Activated effector memory CD4-positive, alpha-beta T cell treated with Interleukin-2 at 50 U/mL for 16 hours (primary cell): ENCODE measurements at places on chromosomes 6 and 20.

- DNase-seq = no peak
Measured at GRCh38 chr6:84411060-84411629, 183.7 kb upstream of the CEP162 start.

GRCh38 chr20:3633913-3634478 is 29.2 kb downstream of the GFRA4 start:
- DNase-seq = no peak

DNA sequence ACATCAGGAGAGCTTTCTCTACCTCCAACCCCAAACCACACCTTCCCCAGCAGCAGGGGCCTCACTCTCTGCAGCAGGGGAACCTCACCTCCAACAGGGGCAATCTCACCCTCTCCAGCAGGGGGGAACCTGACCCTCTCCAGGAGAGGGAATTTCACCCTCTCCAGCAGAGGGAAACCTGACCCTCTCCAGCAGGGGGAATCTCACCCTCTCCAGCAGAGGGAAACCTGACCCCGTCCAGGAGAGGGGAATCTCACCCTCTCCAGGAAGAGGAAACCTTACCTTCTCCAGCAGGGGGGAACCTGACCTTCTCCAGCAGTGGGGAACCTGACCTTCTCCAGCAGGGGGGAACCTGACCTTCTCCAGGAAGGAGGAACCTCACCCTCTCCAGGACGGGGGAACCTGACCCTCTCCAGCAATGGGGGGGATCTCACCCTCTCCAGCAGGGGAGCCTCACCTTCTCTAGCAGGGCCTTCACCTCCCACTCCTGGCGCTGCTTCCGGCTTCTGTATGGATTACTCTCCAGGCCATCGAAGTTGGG is 3.1 kb downstream of the B3GALT4 start:
- no peak for DNase-seq

DNA sequence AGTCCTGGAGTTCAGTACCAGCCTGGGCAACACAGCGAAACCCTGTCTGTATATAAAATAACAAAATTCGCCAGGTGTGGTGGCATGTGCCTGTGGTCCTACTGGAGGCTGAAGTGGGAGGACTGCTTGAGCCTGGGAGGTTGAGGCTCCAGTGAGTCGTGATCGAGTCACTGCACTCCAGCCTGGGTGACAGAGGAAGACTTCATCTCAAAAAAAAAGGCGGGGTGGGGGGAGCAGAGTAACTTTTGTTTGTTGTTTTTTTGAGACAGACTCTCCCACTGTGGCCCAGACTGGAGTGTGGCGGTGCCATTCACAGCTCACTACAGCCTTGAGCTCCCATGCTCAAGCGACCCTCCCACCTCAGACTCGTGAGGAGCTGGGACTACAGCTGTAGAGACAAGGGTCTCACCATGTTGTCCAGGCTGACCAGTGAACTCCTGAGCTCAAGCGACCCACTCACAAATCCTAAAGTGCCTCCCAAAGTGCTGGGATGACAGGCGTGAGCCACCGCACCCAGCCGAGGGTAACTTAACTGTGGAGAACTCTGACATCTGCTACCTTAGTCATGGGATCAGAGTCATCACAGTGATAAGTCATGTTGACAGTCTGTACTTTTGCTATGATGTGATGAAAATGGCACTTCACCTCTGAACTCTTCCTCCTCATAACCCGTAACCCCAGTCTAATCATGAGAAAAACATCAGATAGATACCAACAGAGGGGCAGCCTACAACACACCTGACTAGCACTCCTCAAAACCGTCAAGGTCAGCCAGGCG is 16.5 kb downstream of the PEDS1 start:
- no peak for DNase-seq

GRCh38 chr6:138004430-138005287 is 102.6 kb downstream of the PERP start:
- DNase-seq = no peak

DNA sequence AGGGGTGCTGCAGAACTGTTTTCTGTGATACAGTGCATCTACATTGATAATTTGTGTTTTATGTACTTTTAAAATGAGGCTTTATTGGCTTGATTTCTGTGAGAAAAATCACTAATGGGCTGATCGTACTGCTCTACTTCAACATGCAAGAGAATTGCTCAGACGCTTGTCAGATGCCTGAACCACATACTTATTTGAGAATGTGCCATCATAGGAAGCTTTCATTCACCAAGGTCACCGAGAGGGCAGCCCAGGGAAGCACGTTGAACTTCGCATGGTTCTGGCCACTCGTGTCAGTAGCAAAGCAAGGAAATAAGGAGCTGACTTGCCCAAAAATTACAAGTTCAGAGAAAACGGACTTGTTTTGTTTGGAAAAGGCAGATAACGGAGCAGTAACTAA is 168.5 kb upstream of the AKAP12 start:
- DNase-seq = no peak

GRCh38 chr20:10061641-10062040 is 26.9 kb downstream of the ANKEF1 start:
- no peak for DNase-seq

GRCh38 chr6:14320332-14320731 is 202.8 kb downstream of the CD83 start:
- DNase-seq = no peak

GRCh38 chr6:133891149-133891926 is 2.4 kb downstream of the TCF21 start:
- peak; percentile 2 for DNase-seq

DNA sequence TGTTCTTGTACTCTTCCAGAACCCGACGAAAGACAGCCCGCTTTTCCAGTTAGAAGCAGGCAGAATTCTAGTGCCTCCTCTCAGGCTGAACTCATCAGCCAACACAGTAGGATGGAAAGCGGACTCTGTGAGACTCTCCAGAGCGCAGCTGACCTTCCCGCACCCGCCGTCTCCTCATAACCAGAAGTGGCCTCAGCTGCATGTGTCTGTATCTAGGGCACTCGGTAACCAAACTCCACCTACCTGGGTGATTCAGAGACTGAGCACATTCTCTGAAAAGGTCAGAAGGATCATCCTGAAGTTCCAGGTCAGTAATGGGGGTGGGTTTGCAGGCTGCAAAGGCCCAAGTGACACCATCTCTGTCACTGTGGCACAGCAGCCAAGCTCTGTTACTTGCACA is 66.7 kb upstream of the NFATC2 start:
- no peak for DNase-seq

DNA sequence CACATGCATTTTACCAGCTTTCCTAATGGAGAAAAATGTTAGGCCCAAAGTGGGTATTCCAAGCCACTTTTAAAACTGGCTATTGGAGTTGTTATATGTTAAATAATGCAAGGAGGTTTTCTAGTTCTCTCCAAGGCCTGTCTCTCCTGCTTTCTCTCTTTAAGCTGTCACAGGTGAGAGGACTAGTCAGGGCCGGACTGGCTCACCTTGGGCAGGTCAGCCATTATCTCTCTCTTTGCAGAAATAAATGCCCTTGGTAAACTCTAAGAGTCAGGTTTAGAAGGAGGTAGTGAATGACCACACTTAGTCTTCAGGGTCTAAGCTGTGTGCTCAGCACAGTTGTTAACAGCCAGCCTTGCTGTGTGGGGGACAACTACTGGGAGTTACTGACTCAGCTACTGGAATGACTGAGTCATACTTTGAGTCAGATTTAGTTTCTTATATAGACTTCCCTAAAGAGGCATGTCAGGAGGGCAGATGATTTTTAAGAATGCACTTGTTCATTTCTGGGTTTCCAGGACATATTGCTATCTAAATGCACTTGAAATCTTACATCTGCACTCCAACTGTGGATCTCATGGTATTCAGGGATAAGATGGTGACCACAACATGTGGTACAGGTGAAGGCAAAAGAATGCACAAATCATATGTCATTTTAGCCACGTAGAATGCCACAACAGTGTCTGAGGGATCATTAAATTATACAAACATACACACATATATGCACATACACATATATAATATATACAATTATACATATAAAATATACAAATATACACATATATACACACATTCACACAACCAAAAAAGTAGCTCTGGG is 719.4 kb downstream of the EPM2A start:
- DNase-seq = no peak

- DNase-seq = no peak
Measured at GRCh38 chr6:135323979-135324378, 142.9 kb downstream of the MYB start.

DNA sequence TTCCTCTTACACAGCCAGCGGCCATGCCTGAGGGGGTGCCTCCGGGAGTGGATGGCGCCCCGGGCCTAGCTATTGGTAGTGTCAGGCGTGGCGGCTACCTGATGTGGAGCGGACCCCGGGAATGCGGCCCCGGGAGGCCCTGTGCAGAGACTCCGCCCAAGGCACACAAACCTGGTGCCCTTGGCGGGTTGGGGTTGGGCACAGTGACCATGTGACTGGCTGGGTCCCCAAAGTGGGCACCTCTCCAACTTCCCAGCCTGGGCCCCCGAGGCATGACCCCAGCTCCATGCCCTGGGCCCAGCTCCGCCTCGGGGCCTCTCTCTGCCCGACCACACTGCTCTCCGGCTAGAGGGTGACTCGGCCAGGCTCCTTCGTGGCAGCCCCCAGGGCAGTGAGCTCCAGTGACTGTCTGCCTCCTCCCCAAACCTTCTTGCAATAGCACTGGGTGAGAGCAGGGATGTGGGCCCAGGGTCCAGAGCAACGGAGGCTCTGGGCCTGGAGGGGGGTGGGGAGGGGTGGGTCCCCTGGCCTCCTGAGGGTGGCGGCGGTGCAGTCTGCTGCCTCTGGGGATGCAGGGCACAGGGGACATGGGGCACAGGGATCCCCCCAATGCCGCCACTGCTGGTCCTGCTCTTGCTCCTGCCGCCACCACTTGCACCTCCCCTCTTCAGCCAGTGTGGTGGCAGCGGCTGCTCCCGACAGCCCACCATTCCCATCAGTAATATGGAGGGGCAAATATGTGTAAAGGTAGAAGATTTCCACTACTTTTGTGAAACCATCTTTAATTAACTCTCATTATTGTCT is 942.9 kb upstream of the EPHA7 start:
- no peak for DNase-seq

DNA sequence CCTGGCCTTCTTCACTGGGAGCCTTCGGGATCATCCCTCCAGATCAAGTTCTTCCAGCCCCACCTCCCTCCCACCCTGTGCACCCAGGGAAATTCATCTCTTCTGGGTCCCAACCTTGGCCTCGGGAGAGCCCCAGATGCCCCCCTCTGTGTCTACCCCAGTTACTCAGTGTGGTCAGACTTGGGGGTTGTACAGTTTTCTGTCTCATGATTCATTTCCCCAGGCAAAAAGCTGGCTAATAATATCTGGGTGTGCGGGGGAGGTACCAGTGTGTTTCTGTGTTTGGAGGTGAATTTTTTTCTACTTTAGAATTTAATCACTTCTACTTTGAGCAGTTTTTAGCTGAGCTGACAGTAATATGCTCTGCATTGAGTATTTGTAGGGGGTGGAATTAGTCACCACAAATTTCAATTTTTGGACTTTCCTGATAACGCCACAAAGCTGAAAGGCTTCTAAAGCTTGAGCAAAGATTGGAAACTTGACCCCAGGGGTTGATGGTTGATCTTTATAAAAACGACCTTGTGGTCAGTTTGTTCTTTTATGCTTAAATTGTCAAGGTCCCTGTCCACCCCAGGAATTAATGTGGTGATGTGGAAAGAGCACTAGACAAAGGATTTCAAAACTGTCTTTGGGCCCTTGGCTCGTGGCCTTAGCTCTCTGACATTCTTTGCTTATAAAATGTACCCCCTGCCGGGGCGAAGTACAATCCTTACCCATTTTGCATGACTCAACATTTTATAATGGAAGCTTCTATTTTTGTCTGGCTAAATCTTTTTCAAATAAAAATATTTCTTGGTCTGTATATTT is 284.7 kb upstream of the TAB2 start:
- peak; percentile 9 for DNase-seq

GRCh38 chr6:137764464-137764863 is 102.6 kb upstream of the TNFAIP3 start:
- DNase-seq = no peak

- DNase-seq = no peak
Measured at GRCh38 chr6:148221196-148221979, 121.2 kb upstream of the SASH1 start.

DNA sequence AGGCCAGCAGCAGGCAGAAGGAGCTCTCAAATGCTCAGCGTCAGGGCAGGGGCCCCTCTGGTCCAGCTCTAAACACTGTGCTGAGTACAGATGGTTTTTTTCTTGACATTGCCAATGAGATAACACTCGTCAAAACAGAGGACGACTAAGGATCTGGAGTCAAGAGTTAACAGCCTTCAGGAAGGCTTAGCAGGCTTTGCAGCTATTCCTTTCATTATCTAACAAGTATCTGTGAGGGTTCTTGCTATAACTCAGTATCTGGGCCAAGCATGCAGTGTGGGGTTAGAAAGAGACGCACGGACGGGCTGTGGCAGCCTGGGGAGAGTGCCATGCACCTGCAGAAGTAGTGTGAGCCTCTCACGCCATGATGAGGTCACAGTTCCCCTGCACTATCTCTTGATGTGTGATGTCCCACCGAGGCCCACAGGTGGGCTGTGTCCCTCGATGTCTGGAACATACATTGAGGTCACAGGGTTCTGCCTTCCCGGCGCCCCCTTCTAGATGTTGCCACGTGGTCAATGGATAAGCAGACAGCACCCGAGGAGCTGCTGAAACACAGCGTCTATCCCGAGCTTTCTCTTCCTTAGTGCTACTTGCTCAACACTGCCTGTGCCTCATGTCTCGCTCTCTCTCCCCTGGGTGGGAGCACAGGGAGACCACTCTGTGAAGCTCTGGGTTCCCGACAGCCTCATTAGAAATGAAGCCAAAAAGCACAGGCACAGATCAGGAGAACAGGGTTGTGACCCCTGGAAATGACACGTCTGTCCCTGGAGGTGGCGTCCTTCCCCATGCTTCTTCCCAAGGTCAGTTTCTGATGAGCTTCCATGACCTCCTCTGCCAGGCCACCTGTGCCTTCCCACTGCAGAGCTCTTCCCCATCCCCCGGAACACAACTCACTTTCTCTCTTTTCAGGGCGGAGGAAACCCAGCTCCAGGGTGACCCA is 85.5 kb upstream of the RPS6KA2 start:
- DNase-seq = no peak

DNA sequence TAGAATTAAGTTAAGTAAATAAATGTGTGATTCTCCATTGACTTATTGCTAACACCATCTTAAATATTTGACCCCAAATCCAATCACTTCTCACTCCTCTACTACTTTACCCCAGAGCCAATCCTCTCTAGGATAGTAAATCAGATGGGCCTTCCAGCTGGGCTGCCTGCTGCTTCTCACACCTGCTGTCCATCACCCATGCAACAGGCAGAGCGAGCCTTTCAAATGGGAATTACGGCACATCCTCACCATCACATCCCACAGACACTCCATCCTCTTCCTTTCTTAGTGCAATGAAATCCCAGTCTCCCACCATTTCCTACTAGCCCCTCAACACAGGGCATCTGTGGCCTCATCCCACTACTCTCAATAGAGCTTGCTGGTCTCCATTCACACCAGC is 34.0 kb downstream of the HLA-F start:
- DNase-seq = no peak

GRCh38 chr6:24959319-24959718 is 23.6 kb upstream of the RIPOR2 start:
- no peak for DNase-seq

DNA sequence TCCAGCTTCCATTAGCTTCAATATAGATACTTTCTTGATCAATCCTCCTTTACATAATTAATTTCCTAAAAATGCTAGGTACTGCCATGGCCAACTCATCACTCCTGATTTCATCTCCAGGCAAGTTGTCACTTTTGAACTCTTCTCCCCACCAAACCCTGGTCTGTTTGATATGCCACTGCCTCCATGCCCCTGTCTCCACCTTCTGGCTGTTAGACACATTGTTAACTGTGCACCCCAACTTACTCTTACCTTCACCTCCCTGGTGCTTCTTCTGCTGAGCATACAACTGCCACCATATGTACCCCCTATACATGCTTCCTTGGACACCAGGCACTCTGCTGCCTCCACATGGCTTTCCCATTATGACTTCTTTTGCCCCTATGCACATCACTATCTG is 21.9 kb upstream of the AIG1 start:
- DNase-seq = no peak
